ENCODE measurements at places on chromosomes 4 and X.

- no peak for DNase-seq
Measured at GRCh38 chr4:154559494-154560418, 3.1 kb upstream of the FGB start.

- DNase-seq = no peak
Measured at GRCh38 chr4:107069049-107069448, 32.9 kb upstream of the DKK2 start.

- no peak for DNase-seq
Measured at GRCh38 chr4:70515367-70516250, 2.8 kb upstream of the AMTN start.

DNA sequence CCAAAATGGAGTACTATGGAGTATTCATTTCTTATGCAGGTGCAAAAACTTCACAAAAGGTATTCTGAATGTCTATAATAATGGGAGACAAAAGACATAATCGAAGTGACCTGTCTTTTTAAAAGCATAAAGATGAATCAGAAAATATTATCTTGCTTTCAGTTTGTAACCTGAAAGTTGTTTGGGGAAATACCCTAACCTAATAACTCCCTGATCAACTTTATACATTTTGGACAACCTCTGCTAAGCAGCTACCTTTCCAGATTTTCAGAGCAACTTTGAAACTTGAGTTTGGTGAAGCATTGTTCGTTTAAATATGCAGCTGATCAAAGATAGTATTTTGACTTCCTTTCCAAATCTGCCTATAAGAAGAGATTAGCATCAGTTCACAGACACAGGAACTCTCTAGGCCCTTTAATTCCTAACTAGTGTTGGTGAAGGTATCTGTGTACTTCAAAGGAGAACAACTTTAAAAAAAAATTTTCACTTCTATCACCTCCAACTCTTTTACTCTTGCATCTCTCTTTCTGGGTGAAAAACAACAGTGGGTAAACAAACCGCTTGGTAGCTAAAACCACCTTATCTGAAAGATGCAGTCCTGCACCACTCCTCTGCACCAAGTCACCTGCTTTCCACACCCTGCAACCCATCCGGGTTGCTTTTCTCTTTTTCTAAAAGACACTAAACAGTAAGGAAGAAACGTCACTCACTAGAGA, 26.5 kb downstream of the CD40LG start:
- DNase-seq = no peak

GRCh38 chrX:118961866-118962560, 12.4 kb upstream of the LONRF3 start:
- DNase-seq = no peak

DNA sequence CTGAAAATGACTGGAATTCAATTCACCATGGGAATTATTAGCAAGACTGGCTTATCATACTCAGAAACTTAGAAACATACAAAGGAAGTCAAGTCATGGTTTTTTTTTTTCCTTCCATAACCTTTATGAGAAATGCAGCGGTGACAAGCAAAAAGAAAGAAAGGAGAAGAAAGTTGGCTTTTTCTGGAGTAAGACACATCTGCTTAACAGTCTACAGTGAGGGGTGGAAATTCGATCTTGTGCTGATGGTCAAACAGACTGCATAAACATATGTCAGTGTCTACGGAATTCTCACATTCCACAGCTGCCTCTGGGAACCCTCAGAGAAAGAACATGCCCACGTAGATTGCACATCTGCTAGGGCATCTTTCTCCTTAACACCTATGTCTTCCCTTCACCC, 54.6 kb downstream of the PROM1 start:
- DNase-seq = no peak
